Spinal cord (tissue), 10 donors: ENCODE measurements at places on chromosomes 5 and 9.
A peak's percentile ranks its signal among the peaks of the same experiment; 100 is the strongest.

- peak; percentile 30 for DNase-seq
These were observed 75.9 kb downstream of the SLC38A9 start for GRCh38 chr5:55636177-55636576.

GRCh38 chr9:2771087-2771486 is 53.8 kb downstream of the KCNV2 start:
- no peak for DNase-seq

DNA sequence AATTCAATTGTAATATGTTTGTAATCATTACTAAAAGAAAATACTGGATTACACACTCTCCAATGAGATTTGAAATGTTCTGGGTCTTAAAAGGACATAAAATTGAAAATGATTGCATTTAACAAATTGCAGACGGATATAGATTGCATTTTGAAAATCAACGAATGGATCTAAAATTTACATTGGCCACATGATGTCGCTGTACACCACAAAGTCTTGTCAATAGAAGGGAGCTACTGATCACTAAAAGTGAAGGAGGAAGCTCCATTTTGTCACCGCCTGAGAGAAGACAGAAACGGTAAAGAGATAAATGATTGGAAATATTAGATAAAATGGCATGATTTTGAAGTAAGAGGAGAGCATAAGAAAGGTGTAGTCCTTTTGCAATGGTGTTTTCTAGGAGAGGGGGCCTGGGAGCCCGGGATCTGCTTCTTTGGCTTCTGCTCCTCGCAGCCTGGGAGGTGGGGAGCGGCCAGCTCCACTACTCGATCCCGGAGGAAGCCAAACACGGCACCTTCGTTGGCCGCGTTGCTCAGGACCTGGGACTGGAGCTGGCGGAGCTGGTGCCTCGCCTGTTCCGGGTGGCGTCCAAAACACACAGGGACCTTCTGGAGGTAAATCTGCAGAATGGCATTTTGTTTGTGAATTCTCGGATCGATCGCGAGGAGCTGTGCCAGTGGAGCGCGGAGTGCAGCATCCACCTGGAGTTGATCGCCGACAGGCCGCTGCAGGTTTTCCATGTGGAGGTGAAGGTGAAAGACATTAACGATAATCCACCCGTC is at the start of gene PCDHA1:
TSS of gene PCDHA1 (plus strand) at position 236 of the 782 bp plus-strand sequence.
- no peak for DNase-seq

DNA sequence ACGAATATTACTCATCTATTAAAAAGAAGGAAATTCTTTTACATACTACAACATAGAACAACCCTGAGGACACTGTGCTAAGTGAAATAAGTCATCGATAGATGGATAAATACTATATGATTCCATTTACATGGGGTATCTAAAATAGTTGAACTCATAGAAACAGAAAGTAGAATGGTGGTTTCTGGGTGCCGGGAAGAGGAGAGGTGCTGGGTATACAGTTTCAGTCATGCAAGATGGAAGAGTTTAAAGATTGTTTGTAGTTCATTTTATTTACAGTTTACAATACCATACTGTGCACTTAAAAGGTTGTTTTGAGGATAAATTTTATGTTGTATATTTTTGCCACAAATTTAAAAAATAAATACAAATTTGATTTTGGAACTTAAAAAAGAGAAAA is 267.5 kb upstream of the ITGA1 start:
- DNase-seq = no peak

GRCh38 chr5:119537704-119538103 is 85.4 kb downstream of the HSD17B4 start:
- no peak for DNase-seq

DNA sequence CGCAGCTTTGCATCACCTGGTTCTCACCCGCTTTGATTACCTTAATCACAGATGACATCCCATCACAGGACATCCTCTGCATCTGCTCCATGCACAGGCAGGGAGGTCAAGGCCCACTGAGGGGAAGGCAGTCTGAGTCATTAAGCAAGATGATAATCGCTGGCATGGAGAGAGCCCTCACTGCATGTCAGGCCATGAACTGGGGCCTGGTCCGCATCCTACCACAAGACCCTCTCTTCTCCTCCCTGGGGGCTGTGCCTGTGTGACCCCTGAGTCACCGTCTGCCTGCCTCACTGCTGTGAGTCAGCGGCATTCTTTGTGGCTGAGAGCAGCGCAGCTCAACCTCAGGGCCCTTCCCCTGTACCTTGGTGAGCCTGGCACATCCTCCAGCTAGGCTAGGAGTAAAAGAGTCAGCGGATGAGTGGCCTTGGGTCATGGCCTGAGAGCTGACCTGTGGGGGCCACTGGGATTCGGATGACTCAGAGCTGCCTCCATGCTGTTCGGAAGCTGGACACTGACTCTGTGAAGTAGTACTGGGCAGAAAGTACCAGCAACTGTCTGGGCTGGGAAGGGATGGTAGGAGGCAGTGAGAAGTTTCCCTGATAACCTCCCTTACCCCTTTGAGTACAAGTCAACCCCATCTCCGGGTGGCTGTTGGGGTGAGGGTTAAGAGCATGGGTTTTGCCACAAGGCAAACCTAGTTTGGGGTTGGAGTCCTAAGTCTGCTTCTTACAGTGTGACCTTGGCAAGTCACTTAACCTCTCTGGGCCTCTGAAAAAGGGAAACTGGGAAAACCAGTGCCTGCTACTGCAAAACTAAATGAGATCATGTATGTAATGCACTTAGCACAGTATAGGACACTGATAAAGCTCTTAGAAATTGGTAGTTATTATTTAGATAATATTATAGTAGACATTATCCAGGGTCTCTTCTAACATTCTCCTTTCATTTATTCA is 14.6 kb upstream of the ARSI start:
- no peak for DNase-seq

DNA sequence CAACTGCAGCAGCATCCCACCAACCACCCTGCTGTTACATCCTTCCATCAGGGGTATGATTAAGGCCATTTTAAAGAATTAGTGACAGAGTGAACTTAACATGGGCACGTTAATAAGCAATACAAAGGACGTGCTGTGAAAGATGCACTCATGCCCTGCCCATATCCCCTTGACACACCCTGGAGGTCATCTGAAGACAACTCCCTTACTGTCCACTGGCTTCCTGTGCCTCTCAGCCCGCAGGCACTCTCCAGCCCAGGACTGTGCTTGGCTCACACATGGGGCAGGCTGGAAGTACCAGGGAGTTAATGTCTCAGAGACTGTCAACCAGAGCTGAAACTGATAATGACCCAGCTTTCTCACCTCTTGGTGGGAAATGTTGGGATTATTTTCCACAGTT is 81.8 kb downstream of the TRIM36 start:
- DNase-seq = no peak

- DNase-seq = peak; percentile 65
These were observed 96.1 kb downstream of the PDE8B start for GRCh38 chr5:77306531-77306930.

DNA sequence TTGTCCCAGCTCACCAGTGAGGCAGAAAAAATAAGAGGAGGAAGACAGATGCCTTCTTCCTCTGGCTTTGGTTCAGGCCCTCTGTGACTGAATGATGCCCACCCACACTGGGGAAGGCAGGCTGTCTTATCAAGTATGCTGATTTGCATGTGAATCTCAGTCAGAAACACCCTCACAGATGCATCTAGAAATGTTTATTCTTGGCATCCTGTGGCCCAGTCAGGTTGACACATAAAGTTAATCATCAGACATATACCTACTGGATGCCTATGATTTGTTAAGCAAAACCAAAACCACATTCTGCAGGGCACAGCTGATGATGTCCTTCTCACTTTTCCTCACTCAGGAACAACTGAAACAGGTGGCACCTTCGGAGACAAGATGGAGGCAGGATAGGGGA is 243.4 kb upstream of the KCNN2 start:
- DNase-seq = no peak

- no peak for DNase-seq
These were observed 127.0 kb upstream of the PUM3 start for GRCh38 chr9:2970864-2971263.

DNA sequence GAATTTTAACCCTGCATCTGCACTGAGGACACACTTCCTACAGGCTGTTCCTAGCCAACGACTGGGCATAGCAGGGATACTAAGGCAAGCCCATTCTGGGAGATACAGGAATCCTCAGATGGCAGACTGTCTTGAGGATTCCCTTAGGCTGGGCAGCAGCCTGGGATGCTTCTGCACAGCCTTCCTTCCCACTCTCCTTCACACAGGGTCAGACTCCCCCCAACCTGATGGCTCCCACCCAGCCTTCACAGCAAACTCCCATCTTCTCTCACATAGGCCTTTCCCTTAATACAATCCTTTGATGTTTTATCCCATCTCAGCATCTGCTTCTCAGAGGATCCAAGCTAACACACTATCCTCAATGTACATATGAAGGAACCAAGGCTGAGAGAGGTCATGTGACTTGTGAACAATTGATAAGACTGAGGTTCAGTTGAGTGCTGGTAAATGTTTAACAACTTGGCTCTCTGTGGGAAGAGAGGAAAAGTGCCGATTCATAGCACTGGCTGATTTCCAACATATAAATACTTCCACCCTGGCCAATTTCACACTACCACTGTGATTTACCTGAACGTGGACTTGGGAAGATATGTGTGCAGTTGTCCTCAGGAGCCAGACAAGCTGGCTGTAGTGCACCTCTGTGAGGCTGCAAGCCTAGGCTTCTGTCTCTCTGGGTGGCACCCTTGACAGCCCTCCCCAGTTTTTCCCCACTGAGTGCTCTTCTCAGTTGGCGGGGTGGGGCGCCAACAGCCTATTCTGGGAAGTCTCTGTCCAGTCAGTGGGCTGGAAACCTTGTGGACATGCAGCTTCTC is 120.2 kb upstream of the TRIM32 start:
- DNase-seq = no peak

DNA sequence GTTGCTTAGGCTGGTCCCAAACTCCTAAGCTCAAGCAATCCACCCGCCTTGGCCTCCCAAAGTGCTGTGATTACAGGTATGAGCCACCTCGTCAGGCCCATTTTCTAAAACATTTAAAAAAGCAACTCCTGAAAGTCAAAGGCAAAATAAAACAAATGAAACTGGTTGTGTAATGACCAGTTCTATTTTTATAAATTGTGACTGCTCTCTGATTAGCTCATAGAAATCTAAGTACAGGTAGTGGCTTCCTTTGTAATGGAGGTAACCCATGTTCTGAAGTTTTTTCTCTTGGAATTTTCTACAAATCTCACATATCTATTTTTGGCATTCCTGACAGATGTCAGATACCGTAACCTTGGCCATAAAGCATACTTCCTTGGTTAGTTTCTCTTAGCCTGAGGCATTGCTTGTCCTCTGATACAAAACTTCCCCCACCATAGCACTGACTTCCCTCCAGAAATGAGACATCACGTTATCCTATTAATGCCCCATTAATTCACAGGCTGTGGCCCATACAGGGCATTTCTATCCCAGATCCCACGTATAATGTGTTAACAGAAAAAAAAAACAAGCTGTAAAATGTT is 14.1 kb upstream of the AK3 start:
- no peak for DNase-seq

DNA sequence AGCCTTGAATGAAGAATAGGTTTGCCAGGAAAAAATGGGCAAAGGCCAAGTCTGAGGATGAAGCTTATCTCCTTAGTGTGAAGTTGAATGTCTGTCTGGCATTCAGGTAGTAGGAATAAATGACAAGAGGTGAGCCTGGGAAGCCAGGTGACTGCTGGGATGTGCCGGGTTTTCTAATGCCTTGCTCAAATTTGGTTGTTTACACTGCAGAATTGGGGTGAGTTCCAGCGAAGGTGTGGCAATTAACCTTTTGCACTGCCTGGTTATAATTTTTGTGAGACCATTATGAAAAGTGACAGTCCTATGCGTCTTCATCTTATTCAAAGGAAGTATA is 73.6 kb downstream of the MAST4 start:
- no peak for DNase-seq

DNA sequence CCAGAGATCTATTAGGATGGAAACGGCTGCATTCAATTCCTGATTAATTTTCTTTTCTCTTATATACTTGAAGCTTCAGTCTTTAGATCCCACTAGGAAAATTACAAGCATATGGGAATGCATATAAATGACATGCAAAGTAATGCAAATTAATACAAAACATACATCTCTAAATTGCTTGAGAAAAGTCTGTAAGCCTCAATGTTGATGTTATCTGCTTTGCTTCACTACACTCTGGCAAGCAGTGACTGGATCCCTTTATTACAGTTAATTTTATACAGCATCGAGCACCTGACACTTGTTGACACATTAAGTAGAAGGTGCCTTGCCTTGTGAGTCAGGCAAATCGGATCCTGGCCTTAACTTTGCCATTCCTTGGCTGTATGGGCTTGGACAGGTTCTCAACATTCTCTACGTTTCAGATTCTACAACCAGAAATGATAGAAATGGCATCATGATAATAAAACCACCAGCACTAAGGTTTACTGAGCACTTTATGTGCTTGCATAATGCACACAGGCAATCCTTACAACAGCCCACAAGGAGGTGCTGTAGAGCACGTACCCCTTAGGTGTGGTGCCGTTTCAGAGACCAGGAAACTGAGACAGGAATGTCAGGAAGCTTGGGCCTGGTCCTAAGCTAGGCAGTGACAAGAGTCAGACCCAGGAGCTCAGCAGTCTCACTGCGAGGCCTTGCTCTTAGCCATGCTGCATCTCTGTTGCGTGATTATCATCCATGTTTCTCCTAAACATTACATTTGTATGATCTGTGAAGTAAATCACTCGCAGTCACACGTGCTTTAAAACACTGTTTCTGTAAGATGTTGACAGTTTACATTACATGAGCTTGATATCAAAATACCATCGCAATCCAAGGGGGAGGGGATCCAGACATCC is 2.7 kb downstream of the GCNT4 start:
- peak; percentile 62 for DNase-seq

DNA sequence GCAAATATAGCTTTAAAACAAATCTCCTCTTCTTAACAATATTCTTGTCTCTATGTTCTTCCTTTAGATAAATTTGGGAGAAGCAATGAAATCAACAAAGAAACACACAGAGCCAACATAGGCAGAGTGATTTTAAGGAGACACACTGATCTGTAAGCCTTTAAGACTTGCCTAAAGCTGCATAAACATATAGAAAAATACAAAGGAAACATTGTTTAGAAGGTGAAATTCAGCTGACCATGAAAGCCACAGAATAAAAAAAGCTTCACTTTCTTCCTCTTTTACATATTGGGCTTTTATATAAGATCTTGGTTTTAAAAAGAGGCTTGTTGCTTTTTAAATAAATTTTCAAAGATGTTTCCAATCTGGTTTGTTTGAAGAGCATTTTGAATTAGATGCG is 1277.5 kb downstream of the EFNA5 start:
- DNase-seq = no peak

- DNase-seq = no peak
These were observed 68.4 kb upstream of the IZUMO3 start for GRCh38 chr9:24614070-24614469.

DNA sequence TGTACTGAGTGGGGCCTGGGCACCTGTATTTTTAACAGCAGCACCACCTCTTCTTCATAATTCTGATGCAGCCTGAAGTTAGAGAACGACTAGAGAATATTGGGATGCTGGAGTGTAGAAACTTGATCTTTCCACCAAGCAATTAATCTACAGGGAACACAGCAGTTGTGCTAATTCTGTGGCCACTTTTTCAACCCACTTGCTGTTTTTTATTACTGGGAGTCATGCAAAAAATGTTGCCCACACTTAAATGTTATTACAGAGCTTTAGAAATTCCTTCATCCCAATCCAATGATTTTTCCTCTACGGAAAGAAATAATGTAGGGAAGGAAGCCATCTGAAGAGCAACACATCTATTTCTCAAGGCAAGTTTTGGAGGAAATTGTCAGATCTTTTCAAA is 190.9 kb upstream of the TUT7 start:
- no peak for DNase-seq
